ENCODE measurements at places on chromosomes 12 and 14. TPM values are rescaled to one million over a fixed set of nuclear protein-coding genes. Genes with fewer than 3 reads are reported as not detected.

IQSEC3 gene
- 2.9 TPM for polyA plus RNA-seq

CLEC4C gene
- not detected for polyA plus RNA-seq

KRT75 gene
- not detected for polyA plus RNA-seq

DNAH10 gene
- polyA plus RNA-seq = 1.3 TPM

YAF2 gene
- polyA plus RNA-seq = 28.3 TPM

SLC41A2 gene
- 2.1 TPM for polyA plus RNA-seq

PTGR2 gene
- 8.6 TPM for polyA plus RNA-seq

OTX2 gene
- polyA plus RNA-seq = not detected

PRB2 gene
- polyA plus RNA-seq = not detected

WNT5B gene
- polyA plus RNA-seq = 34.0 TPM

CMA1 gene
- not detected for polyA plus RNA-seq

ACSS3 gene
- 8.2 TPM for polyA plus RNA-seq

SNAPC1 gene
- 4.5 TPM for polyA plus RNA-seq

C14orf39 gene
- 1.7 TPM for polyA plus RNA-seq

OR6C2 gene
- not detected for polyA plus RNA-seq

SLC16A7 gene
- polyA plus RNA-seq = 2.7 TPM

POU6F1 gene
- 10.1 TPM for polyA plus RNA-seq

RDH16 gene
- polyA plus RNA-seq = 0.57 TPM

CCDC196 gene
- polyA plus RNA-seq = 0.28 TPM

FRMD6 gene
- polyA plus RNA-seq = 25.7 TPM

HOXC13 gene
- polyA plus RNA-seq = 0.10 TPM

IAPP gene
- not detected for polyA plus RNA-seq

GLI1 gene
- polyA plus RNA-seq = 8.2 TPM

PAH gene
- not detected for polyA plus RNA-seq

FGD4 gene
- polyA plus RNA-seq = 21.0 TPM

ASB2 gene
- polyA plus RNA-seq = 31.7 TPM

TCL1B gene
- polyA plus RNA-seq = not detected

GDF3 gene
- polyA plus RNA-seq = not detected

MIP gene
- polyA plus RNA-seq = not detected

SLC25A47 gene
- not detected for polyA plus RNA-seq

SERPINA10 gene
- polyA plus RNA-seq = not detected

SYT1 gene
- 1.0 TPM for polyA plus RNA-seq

SLIRP gene
- 63.4 TPM for polyA plus RNA-seq

GNB3 gene
- polyA plus RNA-seq = 32.6 TPM

AQP5 gene
- 0.22 TPM for polyA plus RNA-seq

LMNTD1 gene
- not detected for polyA plus RNA-seq

DHRS2 gene
- 0.10 TPM for polyA plus RNA-seq

PKP2 gene
- polyA plus RNA-seq = 6.1 TPM

NRXN3 gene
- 0.40 TPM for polyA plus RNA-seq

GALNT8 gene
- 4.4 TPM for polyA plus RNA-seq

NCAPD2 gene
- 36.9 TPM for polyA plus RNA-seq

TAS2R46 gene
- not detected for polyA plus RNA-seq

SYT10 gene
- polyA plus RNA-seq = not detected

ITPK1 gene
- polyA plus RNA-seq = 16.5 TPM

TMEM116 gene
- 12.1 TPM for polyA plus RNA-seq

CLEC2D gene
- 8.1 TPM for polyA plus RNA-seq

SMCO2 gene
- polyA plus RNA-seq = not detected

PNN gene
- polyA plus RNA-seq = 80.4 TPM

NEUROD4 gene
- polyA plus RNA-seq = not detected
